Stimulated activated CD4-positive, alpha-beta T cell treated with anti-CD3 and anti-CD28 coated beads, Interleukin-2, amount 100 ng/mL, for 24 hours (primary cell): ENCODE measurements at places on chromosomes 11 and 22.

GRCh38 chr11:17650127-17650911, 69.1 kb upstream of the MYOD1 start:
- DNase-seq: no peak

- no peak for DNase-seq
Observed at GRCh38 chr11:68039526-68040086, 781 bp downstream of the TCIRG1 start.

DNA sequence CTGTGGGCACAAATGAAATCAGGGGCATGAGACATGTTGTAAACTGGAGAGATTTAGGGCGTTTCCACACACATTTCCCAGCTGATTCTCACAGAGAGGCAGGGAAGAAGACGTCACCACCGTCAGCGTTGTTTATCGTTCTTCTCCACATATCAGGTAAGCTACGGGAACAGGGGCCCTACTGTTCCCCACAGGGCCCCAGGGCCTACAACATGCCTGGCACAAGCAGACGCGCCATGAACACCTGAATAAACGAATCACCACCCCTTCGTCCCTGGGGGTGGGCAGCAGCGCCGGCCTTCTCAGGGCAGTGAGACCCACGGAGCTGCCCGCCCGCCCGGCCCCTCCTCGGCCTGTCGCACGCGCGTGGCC, 342 bp downstream of the EFCAB6 start:
- no peak for DNase-seq

DNA sequence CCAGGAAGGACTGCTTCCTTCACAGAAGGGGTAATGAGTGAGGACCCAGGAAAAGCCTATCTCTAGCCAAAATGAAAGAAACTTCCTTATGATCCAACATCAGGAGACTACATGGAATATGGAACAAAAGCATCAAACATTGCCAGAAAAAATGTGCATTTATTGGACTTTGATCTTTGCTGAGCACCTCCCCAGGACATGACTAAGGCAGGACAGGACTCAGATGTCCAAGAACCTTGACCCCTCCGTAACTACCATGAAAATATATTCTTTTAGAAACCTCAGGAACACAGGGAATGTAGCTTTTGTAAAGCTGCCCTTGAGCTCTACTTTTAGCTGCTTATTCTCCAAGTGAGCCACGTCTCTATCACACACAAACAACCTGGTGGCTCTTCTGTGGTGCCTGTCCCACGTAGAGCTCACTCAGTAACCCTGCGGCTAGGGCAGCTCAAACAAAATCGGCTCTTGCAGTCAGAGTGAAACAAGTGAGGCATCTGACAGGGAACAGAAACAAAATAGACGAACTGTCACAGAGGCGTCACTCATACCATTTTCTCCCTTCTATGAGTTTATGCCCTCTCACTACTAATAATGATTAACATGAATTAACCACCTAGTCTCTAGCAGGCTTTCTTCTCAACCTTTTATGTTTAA, 471.5 kb upstream of the API5 start:
- DNase-seq: no peak

DNA sequence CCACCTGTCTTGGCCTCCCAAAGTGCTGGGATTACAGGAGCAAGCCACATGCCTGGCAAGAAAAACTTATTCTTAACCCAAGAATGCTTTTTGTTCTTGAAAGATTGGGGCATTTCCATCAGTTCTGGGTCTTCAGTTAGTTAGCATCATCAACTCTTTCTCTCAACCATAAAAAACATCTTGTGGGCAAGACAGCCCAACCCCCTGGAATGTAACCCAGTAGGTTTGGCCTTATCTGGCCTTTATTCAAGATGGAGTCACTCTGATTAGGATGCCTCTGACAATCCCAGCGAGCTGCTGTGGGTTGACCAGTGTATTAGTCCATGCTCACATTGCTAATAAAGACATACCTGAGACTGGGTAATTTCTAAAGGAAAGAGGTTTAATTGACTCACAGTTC, 9.2 kb upstream of the TPCN2 start:
- no peak for DNase-seq
